NK-92 treated with Interleukin-12 subunit alpha and Interleukin-12 subunit beta, amount 100 ng/mL, for 24 hours (cell line): ENCODE measurements at places on chromosomes 5 and 9.
A peak's percentile ranks its signal among the peaks of the same experiment; 100 is the strongest.

GRCh38 chr9:24881361-24881760, 335.7 kb upstream of the IZUMO3 start:
- no peak for DNase-seq

- no peak for DNase-seq
These were observed 66.7 kb upstream of the FOXE1 start for GRCh38 chr9:97786341-97786740.

DNA sequence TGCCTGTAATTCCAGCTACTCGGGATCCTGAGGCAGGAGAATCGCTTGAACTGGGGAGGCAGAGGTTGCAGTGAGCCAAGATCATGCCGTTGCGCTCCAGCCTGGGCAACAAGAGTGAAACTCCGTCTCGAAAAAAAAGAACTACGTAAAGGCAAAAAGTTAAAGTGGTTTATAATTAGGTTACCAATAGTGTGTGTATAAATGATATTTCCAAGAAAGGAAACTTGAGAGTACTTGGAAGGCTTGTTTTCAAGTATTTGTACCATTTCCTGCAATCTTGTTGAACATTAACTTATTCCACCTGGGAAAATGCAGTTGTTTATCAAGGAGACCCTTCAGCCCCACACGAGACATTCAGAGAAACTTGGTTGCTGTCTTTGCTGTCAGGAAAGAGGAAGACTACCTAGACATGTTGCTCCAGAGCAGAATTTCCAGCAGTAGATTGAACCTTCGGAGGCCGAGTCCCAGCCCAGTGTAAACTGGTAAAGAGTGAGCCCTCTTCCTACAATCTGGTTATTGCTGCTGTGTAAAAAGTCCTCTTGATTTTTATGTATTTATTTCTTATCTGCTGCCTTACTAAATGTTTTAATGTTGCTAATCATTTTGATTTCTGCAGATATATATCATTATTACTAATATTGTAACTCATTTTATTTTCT, 30.1 kb downstream of the STXBP1 start:
- no peak for DNase-seq

GRCh38 chr5:42502613-42503470, 79.6 kb downstream of the GHR start:
- DNase-seq: no peak

DNA sequence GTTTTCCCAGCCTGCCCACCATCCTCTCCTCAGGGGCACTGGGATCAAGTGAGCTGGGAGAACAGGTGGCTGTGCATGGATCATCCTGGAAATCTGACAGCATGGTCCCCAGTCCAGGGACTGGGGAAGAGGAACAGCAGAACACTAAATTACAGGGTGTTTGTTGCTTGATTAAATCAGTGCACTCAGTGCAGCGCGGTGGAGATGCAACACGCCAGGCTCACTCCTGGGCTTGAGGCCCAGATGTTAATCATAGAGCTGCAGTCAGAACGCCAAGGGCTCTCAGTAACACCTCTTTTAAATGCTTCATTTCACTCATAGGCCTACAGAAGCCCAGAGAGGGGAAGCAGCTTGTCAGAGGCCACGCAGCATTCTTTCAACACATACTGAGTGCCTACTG, 14.2 kb upstream of the LARP1 start:
- no peak for DNase-seq

GRCh38 chr5:136563489-136563888, 198.1 kb upstream of the TRPC7 start:
- DNase-seq: no peak

DNA sequence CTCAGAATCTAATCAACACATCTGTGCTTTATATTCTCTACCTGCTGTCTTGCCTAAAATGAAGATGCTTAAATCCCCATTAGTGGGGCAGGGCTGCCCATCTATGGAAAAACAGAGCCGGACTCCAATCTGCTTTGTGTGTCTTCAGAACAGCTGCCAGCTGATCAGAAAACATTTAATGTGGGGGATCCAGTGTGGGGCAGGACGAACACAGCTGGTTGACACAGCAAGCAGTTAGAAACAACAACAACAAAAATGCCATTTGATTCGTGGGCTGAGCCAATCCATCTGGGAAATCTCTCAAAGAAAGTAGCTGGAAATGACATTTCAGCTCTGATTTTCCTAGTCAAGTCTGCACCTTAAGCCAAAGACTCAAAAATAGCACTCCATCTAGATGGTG, 99.8 kb downstream of the PPP2R2B start:
- DNase-seq: no peak

- DNase-seq: no peak
These were observed 118.4 kb downstream of the ZNF608 start for GRCh38 chr5:124627815-124628595.

GRCh38 chr9:128396970-128397613, 23.6 kb upstream of the CERCAM start:
- no peak for DNase-seq

GRCh38 chr5:58871648-58872242, 288.9 kb downstream of the RAB3C start:
- DNase-seq: no peak

DNA sequence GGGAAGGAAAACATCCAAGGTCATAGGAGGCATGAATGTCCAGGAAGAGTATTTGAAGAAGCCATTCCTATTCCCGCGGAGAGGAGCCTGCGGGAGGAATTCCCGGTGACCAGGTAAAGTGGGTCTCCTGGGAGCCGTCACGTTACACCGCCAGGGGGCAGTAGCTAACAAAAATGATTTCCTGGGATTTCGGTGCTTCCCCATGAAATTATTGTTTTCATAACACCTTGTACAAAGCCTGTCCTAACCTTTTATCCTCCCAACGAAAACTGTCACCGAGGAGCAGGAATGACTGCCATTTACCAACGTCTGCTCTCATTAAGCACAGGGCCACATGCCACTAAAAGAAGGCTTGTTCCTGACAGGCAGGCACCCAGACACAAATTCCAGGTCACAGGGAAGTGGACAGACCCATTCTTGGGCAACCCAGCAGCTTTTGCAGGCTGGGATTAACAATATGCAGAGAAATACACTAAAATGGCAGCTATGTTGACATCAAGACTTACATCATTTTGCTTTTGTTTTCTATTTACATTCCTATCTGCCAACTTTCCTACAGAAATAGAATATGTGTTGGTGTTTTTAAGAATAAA, 41.2 kb upstream of the CTSL start:
- peak; percentile 6 for DNase-seq

DNA sequence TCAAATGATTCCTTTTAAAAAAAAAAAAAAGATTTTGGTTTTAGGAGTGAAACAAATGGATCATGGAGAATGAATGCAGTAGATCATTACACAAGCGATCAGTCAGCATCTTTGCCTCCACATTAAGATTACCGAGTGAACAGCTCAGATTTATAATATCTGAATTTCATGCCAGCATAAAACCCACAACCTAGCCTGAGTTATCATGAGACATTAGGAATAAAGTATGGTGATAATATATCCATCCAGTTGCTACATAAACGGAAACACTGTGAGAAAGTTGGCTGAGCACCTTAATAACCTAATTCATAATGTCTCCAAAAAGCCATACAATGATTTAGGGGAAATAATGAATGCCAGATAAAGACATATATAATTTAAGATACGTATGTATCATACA, 553.1 kb upstream of the TUSC1 start:
- no peak for DNase-seq

DNA sequence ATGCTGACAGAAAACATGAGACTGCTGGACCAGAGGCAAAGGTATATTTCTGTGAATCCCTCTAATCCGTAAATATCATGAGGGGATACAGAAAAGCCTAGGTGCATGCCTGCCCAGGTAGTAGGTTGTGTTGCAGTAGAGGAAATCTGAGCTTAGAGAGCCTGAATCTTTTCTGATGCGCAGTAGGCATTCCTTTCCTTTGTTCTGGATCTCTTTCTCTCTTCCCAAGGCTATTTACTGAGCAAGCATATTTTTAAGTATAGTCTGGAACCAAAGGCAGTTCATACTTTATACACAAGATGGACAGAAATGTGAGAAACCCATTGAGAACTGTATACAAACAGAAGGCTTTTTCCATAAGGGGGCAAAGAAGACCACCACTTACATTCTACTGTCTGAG, 359.3 kb downstream of the TMEM161B start:
- DNase-seq: no peak

DNA sequence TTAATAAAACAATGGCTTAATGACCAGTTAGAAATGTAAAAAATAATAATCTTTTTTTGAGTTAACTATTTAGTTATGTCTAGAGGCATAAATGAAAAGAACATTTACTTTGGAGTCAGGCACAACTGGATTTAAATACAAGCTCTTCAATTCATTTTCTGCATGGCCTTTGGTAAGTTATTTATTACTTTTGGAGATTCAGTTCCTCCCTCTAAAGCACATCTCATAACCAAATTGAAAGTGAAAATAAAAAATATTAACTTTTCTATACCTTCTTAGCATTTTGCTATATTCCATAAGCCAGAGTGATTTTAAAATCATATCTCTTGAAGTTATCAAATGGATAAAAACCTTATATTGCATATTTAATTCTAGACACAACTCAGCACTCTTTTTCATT, 434.9 kb upstream of the SMARCA2 start:
- DNase-seq: no peak

DNA sequence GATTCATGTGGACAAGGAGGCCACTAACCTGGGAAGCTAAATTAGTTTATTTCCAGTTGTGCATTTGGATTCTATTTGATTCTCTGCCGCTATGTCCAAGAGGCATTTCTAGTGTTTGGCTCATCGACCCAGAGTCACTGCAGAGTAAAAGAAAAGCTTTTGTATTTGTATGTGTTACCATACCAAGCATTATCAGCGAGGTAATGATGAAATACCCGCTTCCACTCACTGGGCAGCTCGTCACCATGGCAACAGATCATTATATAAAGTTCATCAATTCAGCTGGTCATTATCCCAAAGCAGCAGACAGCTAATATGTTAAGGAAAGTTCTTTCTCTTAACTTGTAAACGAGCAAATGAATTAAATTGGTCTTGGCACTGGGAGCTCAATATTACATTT, 380.3 kb downstream of the SEMA5A start:
- no peak for DNase-seq

DNA sequence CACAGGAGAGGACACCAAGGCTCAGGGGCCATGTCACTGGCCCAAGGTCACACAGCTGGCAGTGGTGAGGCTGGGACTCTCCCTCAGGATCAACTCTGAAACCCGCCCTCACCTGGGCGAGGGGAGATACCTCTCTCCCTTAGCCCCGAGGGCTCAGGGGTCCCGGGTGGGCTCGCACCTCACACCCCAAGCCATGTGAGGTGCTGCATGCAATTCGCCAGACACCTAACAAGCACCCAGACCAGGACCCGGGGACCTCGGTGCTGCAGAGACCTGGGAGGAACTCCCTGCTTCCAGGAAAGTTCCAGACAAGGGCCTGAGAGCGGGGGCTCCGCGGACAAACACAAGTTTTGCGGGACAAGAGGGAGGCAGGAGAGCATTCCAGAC, 19.3 kb downstream of the BRD3 start:
- DNase-seq: no peak

GRCh38 chr9:94983552-94983951, 257.1 kb downstream of the AOPEP start:
- DNase-seq: no peak

GRCh38 chr5:177334781-177335700, 16.4 kb downstream of the LMAN2 start:
- no peak for DNase-seq

DNA sequence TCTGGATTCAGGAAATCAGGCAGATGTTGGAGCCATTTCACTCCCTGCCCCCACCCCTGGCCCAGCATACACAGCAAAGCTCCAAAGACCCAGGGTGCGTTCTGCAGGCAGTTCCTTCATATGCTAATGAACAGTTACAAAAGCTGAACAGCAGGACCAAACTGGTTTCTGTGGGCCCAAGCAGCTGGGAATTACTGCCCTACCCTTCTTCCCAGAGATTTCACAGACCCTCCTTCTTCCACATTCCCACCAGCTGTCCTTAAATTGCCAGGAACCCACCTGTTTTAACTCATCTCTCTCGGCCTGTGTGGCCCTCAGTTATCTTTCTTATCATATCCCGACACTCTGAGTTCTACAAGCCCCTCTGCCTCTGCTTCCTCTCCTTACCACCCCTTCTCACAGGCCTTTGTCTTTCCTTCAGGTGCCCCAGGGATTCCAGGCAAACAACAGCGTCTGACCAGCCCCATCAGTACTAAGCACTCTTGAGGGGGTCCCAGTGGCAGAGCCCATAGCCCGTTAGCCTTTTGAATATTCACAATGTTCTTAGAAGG, 10.6 kb upstream of the F2RL1 start:
- DNase-seq: no peak

GRCh38 chr5:173456751-173457171, 128.5 kb upstream of the STC2 start:
- no peak for DNase-seq

GRCh38 chr9:106626936-106627335, 236.0 kb upstream of the ZNF462 start:
- DNase-seq: no peak

DNA sequence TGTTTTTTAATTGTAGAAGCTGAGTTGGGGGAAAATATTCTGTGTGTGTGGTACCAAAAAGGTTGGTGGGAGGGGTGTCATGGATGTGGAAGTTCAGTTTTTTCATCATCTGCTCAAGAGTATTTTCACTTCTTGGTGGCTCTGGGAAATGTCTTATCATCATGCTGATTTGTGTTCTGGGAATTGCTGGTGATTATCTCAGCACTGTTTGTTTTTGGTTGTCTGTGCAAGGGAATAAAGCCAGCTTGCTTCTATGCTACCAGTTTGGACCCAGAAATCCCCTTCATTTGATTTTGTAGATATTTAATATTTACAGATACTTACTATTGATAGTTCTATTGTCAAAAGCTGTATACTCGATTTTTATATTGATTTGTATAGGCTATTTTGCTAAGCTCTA, 2289.7 kb downstream of the MAT2B start:
- DNase-seq: no peak

DNA sequence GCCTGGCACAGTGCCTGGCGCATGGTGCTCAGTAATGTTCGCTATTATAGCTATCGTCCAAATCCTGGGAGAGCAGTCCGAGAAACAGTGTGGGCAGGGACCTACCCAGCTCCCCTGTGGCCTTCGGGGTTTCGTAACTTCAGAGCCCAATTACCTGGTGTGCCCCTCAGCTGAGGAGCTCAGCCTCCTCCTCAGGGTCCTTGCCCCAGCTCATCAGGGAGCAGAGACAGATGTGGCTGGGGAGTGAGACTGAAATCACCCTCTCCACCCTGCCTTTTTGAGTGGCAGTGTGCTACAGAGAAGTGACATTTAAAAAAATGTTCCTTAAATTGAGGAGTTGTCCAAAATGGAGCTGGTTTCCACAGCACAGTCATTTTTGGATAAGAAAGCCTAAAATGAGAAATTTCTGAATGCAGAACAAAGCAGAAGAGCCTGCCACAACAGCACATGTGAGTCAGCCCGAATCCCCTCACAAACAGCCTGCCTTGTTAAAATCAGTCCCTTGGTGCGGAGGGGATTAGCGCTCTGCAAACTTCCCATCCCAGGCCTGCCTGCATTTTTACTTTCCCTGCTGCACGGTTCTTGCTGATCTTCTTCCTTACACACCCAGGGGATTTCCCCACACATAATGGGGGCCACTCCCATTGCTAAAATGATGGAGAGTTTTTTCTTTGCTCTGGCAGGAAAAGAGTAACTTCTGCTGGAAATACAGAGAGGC, 78.1 kb upstream of the PITX1 start:
- DNase-seq: no peak
